ENCODE measurements at places on chromosomes 13 and 19. TPM values are rescaled to one million over a fixed set of nuclear protein-coding genes. Genes with fewer than 3 reads are reported as not detected.

GRCh38 chr13:111992911-111993310, 74.0 kb upstream of the SOX1 start:
- DNase-seq = no peak

GRCh38 chr13:23567906-23568460, 2.2 kb upstream of the TNFRSF19 start:
- no peak for DNase-seq

DNA sequence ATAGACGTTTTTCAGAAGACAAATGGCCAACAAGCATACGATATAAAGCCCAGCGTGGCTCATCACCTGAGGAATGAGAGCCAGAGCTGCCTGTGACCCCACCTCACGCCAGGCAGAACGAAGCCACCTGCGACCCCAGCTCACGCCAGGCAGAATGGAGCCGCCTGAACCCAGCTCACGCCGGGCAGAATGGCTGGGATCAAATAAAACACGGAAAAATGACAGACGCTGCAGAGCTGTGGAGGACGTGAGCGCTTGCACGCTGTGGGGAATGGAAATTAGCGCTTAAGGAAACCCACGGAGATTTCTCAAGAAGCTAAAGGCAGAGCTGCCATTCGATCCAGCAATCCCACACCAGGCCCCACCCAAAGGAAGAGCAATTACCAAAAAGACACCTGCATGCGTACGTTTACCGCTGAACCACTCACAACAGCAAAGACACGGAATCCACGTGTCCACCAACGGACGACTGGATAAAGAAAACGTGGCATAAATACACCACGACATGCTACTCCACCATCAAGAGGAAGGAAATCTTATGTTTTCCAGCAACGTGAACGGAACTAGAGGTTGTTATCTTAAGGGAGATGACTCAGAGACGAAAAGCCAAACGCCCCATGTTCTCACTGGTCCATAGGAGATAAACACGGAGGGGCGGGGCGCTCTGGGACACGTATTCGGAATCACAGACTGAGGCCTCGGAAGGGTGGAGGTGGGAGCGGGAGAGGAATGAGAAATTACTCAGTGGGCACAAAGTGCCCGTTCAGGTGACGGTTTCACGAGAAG, 30.7 kb upstream of the C13orf46 start:
- DNase-seq = peak; percentile 62

Gene MICOS13
- 29.3 TPM for total RNA-seq

Gene KLF2
- 19.2 TPM for total RNA-seq

Gene CEBPA
- 0.51 TPM for total RNA-seq

Gene IL27RA
- 2.6 TPM for total RNA-seq

DNA sequence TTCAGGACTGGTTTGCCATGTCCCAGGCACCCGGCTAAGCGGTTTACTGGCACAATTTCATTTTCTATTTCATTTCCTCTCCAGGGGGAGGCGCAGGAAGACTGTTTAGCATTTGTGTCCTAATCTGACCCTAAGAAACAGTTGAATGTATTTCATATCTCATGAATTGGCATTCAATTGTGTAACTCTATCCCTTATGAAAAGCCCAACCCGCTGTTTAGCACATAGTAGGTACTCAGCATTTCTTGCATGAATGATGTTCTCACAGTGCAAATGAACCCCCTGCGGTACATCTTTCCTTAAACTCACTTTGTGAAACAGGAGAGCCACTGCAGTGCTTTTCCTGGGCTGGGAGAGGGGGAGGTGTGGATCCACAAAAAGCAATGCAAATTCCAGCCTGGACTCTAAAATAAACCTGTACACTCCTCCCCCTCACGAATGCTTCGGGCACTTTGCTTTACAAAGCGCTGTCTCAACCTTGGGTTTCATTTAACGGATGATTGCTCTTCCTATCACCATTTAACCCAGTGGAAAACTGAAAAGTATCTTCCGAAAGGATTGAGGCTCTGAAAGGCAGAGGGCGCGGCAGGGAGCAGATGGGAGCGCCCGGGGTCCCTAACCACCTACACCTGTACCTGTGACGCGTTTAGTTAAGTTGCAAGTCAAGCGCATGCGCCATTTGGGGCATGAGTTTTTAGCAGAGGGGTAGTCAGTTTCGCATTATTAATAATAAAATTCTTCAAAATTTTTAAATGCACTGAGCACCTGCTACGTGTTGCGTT, 1.2 kb upstream of the EEF2 start:
- DNase-seq = peak; percentile 68

Gene IL11
- 0.66 TPM for total RNA-seq

GRCh38 chr13:24644036-24644435, 36.2 kb upstream of the ATP12A start:
- DNase-seq = peak; percentile 72

DNA sequence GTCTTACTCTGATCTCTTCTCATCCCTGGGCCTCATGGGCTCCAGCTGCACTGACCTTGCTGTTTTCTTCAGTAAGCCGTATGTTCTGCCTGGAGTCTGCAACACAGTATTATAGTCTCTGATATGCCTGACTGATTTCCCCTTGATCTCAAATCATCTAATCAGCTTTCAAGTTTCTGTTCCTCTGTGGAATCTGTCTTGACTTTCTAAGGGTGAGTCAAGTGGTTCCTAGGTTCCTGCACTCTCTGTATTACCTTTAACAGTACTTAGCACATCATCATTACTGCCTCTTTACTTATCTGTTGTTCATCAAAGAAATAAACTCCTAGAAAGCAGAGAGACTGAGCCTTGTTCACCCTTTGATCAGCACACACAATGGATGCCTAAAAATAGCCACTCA, 350.7 kb downstream of the LMO7 start:
- DNase-seq = no peak
